ENCODE measurements at places on chromosomes 1 and 21.
A peak's percentile ranks its signal among the peaks of the same experiment; 100 is the strongest.

- ATAC-seq: peak; percentile 40
Observed at GRCh38 chr1:235073968-235074522, 54.6 kb downstream of the TOMM20 start.

DNA sequence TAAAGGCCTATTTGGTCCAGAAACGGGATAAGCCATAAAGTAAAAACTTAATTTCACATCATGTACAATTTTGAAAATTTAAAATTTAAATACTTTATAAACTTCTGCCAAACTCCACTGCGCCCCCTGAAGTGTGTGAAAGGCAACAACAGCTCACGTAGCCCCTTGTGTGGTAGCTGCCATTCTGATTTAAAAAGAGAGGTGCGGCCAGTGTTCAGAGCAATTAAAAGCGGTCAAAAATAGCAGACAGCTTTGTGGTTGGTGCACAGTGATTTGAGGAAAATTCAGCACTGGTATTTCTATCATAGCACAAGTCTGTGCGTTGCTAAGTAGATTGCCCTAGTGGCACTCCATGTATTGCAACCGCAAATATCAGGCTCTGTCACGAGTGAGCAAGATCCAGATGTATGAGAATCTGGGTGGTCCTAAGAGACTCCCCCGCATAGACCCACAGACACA, 122.5 kb downstream of the ATG4C start:
- ATAC-seq: no peak

DNA sequence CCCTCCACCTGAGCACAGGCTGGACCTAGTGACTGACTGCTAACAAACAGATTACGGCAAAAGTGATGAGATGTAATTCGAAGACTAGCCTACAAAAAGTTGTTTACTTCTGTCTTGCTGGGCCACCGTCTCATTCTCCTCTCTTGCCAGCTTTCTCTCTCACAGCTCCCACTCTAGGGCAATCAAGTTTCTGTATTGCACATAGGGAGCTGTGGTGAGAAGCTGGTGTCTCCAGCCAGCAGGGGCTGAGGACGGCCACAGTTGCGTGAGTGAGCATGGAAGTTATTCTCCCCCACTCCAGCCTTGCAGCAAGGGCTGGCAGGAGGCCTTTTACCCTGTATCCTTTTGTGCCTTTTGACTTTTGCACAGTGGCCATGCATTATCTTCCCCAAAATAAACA, 8.6 kb upstream of the COL6A2 start:
- ATAC-seq: no peak

- ATAC-seq: no peak
Observed at GRCh38 chr1:39277879-39278278, 73.4 kb downstream of the MACF1 start.

- ATAC-seq: no peak
Observed at GRCh38 chr1:11980676-11980972, 380 bp downstream of the MFN2 start.

- no peak for ATAC-seq
Observed at GRCh38 chr1:199945591-199945990, 81.9 kb upstream of the NR5A2 start.

GRCh38 chr21:26800455-26800854, 44.8 kb downstream of the ADAMTS1 start:
- no peak for ATAC-seq

DNA sequence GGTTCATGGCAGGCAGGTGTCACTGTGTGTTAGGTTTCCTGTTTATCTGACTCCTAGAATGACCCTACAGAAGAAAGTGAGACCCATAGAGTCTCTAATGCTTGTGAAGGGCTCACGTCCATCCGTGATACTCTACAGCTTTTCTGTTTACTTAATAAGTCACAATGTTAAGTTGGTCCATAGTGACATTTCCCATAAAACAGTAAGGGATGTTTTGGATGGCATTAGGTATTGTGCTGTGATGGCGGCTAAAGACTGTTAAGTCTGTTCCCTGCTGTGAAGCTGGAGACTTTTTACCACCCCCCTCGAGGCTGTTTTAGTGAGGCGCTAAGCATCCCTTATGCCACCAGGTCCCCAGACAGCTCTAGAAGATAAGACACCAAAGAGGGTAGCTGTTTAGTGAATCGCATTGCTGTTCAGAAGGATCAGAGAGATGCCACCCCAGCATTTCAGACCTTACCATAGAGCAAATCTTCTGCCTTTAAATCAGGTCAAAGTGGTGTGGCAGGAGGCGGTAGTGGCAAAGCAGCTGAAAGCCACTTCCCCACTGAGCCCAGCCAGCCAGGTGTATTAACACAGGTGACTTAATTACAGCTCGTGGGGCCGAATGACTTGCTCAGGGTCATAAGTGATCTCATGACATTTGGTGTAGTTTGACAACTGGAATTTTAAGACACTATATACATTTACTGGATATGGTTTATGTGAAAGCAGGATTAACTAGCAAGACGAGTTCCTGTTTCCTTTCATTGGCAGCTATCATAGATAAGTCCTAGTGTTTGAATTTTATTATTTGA, 25.0 kb downstream of the SLC37A1 start:
- ATAC-seq: peak; percentile 58

DNA sequence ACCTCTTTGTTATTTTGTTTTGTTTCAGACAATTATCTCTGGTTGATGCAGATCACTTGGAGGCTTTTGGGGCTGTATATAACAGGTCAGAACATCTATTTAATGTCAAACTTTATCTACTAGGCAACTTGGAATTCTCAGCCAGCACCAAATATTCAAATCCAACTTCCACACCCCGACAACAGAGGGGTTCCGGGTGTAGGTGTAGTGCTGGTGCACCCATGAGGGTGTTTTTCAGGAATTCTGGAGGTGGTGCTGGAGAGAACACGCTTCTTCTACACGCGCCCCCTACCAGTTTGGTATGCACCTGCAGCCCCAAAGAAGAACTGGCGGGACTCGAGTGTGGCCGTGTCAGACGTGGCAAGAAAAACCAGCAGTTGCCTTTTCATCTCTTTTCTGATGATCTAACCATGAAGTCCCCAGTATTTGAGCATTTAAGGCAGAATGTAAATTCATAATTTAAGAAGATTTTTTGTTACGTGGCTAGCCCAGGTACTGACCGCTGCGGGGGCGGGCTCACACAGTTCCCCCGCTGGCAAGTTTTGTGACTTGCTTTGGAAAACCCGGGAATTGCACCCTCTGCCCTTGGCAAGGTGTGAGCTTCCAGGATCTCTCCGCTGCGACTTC, 462 bp upstream of the TLCD4 start:
- peak; percentile 57 for ATAC-seq

DNA sequence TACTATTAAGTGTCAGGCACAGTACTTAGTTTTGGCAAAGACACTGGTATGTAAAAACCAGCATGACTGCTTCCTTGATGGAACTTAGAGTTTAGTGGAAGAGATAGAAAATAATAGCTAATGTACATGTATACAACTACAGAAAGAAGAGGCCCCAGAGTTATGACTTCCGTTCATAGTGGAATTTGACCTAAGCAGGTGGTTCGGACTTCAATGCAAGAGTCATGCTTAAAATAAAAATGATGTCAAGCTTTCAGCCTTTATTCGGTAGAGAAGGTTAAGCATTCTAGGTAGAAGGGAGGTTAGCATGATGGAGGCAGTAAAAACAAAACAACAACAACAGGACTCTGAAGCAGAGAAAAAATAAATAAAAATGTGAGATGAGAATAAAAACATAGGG, 165.9 kb downstream of the KCNT2 start:
- no peak for ATAC-seq

DNA sequence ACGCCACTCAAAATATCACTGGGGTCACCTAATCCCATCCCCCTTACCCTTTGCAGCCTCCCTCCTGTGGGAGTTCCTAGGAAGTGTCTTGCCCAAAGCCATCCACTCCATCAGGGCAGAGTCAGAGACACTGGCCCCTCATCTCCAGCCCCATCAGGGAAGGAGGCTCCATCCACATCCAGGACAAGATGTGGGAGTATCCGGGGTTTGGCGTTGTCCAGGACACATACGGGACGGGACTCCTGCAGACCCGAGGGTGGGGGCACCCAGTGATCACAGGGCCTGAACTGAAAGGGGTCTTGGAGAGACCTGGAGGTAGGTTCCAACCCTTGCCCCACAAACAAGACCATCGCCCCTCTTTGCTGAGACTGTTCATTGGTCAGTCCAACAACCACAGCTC, 348.2 kb downstream of the MATN1 start:
- no peak for ATAC-seq

DNA sequence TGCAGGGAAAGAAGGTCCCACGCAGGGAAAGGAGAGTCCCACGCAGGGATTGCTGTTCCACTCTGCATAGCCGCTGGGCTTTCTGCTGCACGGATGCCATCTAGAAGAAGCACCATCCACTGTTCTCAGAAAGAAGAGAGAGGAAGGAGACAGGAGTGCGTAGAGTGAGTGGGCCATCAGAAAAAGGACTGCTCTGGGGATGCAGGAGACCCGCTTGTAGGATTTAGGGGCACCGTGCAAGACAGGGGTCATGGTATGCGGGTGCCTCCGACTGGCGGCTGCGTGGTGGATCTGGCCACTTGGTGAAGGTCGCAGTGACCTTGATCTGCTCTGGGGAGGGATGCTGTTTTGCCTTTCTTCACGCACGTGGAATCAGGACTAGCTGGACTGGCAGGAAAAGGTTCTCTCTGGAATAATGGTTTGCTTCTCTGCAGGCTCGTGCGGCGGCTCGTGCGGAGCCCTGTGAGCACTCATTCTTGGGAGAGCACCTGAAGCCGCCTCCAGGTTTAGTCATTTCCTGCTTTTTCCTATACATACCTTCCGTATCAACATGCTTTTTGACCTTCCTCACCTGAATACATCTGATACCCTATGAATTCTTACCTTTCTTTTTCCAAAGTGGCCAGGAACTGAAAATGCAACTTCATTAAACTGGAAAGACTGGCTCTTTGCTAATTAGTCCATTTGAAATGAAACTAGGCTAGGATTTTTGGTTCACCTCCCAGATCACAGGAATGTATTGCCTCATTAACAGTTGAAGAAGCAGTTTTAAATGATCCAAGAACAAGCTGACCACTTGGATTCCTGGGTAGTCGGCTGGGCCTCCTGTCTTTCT, 181.6 kb downstream of the KIF26B start:
- ATAC-seq: peak; percentile 69

DNA sequence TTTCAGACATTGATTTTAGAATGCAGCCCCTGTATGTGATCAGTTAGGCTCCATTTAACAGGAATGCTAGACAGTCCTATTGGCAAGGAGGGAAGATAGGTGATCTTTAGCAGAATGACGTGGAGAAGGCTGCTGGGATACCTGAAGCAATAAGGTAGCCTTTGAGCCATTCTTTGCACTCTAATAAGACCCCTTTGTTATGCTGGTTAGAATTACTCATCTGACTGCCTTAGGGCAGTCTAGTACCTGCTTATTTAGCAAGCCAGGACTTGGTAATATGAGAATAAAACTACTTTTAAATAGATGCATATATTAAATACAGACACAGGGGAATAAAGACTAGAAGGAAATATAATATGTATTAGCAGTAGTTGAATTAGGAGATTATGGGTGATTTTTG, 29.1 kb downstream of the NGF start:
- ATAC-seq: peak; percentile 52

DNA sequence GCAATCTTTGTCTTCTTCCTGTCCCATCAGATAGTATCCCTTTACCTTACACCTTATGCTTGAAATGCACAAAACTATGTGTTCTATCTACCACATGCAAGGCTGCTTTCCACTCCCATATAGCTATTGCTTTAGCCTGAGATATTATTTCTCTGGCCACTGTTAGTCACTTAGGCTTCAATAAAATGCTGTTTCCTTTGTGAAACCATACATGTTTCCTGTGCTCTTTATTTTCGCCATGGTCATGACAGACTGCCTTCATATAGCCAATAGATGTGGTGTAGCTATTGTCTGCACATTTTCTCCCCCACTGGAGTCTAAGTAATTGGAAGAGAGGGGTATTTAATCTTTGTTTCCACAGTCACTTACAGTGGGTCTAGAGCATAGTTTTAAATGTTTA, 108.4 kb downstream of the GREM2 start:
- no peak for ATAC-seq
